Fibroblast of lung (primary cell): ENCODE measurements at places on chromosomes 6 and 20.

- DNase-seq = no peak
Observed at GRCh38 chr6:131789219-131789618, 18.6 kb upstream of the ENPP1 start.

- peak; percentile 1 for DNase-seq
Observed at GRCh38 chr20:2042400-2042799, 48.5 kb upstream of the PDYN start.

DNA sequence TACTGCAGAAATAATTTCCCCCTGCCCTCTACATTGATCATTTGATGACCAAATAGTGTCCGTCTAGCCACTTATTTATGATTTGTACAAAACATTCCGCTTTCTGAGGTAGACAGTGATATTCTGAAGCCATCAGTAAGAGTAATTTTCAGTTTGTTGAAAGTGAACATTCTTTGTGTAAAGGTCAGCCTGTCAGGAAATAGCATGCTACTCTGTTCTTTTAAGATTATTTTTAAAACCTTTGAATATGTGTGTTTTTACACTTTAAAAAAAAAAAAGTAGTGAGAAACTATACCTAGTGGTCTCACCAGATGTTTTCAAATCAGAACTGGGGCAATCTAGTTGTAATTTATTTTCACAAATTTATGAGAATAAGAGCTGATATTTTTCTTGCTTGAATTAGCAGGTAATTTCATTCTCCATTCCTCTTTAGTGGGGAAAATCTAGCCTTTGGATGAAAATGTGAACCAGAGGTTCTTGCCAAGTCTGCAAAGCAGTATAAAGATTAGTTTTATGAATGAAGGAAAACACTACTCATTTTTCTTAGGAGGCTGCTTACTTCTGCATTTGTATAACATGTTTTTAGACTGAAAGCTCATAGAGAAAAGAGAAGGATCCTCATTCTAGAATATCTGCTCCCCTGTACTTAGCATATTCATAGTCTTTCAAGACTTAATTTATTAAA lies 12.1 kb upstream of the REV3L start:
- DNase-seq = no peak

DNA sequence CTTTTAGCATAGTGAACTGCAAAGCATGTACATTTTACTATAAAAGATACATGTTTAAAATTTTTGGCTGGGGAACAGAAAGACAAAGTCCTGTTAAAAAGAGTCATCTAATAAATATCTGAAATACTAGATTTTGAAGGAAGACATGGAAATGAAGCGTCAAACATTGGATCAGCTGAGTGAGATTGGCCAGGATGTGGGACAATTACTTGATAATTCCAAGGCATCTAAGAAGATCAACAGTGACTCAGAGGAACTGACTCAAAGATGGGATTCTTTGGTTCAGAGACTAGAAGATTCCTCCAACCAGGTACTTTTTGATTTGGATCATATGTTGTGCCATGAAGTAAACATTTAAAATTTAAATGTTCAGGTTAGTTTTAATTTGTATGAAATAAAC lies 162.3 kb downstream of the UTRN start:
- no peak for DNase-seq

GRCh38 chr6:53628354-53629119 lies 37.0 kb downstream of the KLHL31 start:
- DNase-seq = peak; percentile 87

DNA sequence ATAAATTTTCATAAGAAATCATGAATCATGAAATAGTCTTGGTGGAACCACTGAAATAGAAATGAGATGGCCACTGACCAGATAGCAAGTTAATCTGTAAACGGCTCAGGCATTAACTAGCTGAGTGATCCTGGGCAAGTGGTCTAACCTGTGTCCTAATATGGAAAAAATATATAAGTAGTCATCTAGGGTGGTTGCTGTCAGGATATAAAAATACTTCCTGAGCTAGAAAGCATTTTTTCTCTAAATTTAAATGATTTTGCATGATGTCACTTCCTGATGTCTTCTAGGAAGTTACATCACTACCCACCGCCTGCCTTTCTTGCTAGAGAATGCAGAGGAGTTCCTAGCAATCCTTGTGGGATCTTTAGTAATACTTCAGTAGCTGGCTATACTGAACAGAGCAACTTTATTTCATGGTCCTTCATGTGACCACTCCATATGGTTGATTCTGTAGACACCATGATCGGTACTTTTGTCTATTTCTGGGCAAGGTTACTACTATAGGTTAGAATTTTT lies 228.1 kb upstream of the CEP162 start:
- DNase-seq = no peak

DNA sequence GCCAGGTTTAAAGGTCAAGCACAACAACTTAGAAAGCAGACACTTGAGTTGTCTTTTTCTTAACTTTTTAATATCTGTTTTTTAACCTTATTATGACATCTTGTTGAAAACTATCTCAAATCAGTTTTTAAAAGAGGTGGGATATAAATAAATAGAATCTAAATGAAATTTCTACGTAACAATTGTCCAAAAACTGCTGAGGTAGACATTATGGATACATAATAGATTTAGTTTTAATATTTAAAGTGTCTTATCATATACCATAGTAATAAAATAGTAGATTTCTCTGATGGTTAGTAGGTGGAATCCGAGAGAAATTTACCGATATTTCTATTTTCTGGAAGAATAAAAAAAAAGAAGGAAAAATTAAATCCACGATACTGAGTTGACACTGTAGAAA lies 113.9 kb upstream of the MMS22L start:
- no peak for DNase-seq

DNA sequence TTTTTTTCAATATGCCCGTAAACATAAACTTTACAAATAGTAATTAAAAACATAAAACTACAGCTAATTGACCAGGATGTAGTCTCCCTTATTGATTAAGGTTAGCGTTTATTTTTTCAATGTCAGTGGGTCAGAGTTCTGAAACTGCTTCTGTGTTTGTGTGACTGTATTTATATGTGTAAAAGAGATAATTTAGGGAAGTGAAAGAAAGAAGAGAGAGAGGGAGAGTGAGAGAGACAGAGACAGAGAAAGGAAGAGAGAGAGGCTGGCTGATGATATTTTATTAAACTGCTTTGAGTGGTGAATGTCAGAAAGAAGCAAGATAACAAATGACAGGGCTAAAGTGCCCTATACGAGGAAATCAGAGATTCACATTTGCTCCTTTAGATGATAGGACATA lies 266.1 kb upstream of the PTCHD4 start:
- DNase-seq = no peak

DNA sequence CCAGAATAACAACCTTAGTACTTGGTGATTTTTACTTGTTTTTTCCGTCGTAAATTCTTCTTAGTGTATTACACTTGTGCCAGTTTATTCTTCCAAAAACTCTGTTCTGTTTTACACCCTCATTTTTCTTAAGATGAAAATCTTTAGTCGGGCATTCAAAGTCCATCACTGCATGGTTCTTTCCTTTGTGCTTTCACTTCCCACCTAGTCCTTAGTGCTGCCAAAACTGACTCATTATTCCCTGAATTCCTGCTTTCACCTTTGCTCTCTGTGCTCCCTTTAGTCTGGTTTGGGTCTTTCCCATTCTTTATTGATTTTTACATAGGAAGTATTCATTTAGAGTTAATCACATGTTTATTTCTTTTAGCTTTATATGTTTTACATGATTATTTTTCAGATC lies 3.3 kb downstream of the TRMT11 start:
- peak; percentile 35 for DNase-seq

DNA sequence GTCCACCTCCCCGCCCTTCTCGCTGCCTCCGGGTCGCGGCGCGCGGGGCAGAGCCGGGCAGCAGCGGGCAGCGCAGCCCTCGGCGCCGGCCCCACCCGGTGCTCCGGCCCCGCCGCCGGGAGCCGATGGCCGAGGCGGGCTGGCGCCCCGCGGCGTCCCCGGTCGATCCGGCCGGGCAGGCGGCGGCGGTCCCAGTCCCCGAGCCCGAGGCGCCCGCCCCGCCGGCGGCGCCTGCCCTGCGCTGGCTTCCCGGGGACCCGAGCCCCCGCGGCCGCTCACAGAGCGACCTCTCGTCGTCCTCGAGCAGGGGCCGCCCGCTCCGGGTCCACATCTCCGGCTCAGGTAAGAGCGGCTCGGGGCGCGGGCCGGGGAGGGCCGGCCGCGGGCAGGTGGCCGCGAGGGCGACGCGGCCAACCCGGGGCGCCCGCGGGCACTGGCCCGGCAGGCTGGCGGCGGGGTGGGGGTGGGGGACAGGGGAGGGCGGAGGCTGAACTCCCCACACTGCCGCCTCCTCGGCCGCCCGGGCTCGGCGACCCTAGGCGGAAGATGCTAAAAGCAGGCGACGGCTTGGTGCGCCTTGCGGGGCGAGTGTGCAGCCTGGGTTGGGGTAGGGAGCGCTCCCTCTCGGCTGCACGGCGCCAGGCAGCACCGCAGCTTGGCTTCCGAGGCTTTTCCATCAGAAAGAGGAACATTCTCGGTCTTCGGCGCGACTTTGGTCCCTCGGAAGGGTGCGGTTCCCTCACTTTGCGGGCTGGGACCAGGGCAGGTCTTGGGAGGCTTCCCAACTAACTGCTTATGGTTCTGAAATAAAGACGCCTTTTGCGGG lies 25.6 kb upstream of the FUCA2 start:
- peak; percentile 54 for DNase-seq

GRCh38 chr20:25090492-25091429 lies 8.8 kb upstream of the VSX1 start:
- DNase-seq = no peak

DNA sequence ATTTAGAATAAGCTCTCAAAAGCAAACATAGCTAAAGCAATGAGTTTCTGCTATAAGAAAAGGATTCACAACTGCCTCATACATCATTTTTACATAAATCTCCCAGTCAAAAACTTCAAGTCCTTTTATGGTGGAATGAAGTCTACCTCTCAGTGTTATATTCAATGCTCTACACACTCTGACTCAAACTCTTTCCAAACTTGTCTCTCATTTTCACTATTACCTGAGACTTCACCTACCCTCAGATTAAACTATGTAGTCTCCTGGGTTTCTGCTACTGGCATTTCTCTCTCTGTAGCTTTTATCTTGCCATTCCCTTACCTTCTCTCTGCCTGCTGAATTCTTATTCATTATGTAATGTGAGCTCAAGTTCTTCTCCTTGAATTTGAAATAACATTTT lies 11.4 kb downstream of the KIAA0408 start:
- DNase-seq = no peak

DNA sequence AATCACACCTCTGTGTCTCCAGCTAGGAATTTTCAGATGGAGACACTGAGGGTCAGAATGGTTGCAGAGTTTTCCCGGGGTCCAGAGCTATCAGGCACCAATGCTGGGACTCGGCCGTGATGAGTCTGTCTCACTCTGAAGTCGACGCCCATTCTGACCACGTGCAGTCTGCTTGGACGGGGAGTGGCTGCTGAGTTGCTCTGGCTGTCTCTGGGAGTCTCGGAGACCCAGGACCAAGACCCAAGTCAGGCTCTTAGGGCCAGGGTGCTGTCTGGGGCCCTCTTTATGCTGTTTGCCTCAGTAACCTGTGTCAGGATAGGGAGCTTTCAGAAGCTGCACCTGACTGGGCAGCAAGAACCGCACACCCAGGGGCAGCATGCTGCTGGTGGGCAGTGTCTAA lies 4.6 kb downstream of the IP6K3 start:
- no peak for DNase-seq

GRCh38 chr6:88825856-88826255 lies 137.6 kb downstream of the RNGTT start:
- DNase-seq = no peak

- DNase-seq = no peak
Observed at GRCh38 chr6:160039441-160039840, 70.6 kb downstream of the IGF2R start.

DNA sequence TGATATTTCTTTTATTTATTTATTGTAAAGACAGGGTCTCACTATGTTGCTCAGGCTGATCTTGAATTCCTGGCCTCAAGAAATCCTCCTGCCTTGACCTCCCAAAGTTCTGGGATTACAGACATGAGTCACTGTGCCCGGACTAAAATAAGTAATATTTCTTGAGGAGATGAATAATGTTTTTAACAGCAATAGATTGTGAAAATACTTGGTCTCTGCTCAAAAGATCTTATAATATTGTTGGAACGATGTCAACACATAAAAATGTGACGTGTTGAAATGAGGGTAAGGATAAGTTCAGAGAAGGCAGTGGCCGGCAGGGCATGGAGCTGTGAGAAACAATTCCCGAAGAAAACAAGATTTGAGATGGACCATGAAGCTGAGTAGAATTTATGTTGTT lies 178.7 kb downstream of the GJA1 start:
- no peak for DNase-seq

DNA sequence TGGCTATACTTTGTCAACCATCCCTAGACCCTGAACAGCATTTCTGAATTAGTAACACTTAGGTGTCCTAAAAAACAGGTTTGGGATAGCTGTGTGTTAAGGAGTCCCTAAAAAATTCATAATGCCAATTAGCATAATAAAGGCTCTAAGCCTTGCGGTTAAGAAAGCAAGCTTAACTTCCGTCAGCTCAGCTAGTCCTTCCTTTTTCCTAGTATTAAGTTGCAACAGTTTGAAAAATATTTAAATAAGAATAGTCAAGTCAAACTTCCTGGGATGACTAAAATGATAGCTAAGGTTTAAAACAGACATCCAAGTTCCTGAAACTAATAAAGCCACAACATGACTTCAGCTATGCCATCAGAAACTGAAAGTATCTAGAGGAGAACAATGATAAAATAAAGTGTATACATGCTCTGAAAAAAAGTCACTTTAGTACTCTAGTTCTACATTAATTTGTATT lies 3.5 kb downstream of the AKIRIN2 start:
- DNase-seq = no peak

GRCh38 chr20:61118429-61119224 lies 133.4 kb upstream of the CDH4 start:
- DNase-seq = peak; percentile 21

- no peak for DNase-seq
Observed at GRCh38 chr20:57397693-57398108, 6.5 kb downstream of the RBM38 start.

- DNase-seq = no peak
Observed at GRCh38 chr6:35544769-35545361, 32.2 kb upstream of the TULP1 start.

- no peak for DNase-seq
Observed at GRCh38 chr20:23879328-23879798, at the start of gene CST5. TSS of gene CST5 (minus strand) at chr20:23879748. CDS start at chr20:23879676, 72 bp downstream.

DNA sequence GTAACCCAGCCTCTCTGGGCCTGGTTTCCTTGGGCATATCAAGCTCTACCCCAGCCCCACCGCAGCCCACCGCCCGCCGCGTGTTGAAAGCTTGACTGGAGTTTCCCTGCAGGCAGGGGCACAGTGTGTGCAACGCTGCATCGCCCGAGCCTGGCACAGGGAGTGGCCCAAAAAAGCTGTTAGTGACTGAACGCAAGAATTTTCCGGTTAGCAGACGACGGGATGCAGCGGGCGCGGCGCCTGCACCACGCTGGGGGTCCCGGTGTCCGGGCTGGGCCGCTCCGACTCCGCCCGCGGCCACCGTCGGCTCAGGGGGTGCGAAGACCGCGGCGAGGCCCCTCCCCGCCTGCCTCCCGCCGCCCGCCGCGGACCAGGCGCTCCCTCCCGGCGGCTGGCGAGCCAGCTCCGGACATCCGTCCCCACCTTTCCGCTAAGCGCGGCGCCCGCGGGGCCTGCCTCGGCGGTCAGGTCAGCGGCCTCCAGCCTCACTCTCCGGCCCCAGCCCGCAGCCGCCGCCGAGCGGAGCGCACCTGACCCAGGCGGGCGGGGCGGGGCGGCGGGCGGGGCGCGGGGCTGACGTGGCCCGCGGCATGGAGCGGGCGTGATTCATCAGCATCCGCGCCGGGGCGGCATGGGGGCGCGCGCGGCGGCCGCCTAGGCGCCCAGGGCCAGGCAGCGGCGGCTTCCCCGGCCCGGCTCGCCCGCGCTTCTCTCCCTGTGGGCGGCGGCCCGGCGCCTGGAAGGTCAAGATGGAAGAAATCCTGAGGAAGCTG lies at the start of gene ARFGEF3:
Gene ARFGEF3 (plus strand): TSS at position 602 of the 773 bp plus-strand sequence. CDS start 148 bp downstream, at position 750.
- peak; percentile 38 for DNase-seq

- peak; percentile 92 for DNase-seq
Observed at GRCh38 chr6:106591111-106591825, 38.0 kb downstream of the RTN4IP1 start.
